ENCODE measurements at places on chromosomes 4 and X. TPM values are rescaled to one million over a fixed set of nuclear protein-coding genes. Genes with fewer than 3 reads are reported as not detected.
A peak's percentile ranks its signal among the peaks of the same experiment; 100 is the strongest.

DNA sequence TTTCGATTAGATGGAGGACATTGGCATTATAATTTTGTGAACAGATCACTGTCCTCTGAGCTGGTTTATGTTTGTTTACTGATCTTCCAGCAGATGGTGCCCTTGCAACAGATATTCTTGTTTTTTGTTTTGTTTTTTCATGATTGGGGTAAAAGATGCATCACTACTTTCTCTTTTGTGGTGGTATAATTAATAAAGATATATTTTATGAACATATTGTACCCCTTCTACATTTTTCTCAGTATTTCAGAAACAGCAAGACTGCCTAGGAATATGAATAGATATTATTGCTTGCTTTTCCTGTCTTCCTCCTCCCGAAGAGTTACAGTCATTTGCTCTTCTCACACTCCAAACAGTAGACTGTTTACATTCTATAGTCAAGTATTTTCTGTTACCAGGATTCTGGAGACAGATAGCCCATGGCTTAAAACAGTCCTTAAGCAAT is 905.2 kb downstream of the TRAM1L1 start:
- DNase-seq, result no peak

- DNase-seq, result no peak
Measured at GRCh38 chr4:123495530-123495929, 98.9 kb downstream of the SPRY1 start.

- DNase-seq, result no peak
Measured at GRCh38 chr4:14607578-14607977, 394.7 kb upstream of the CPEB2 start.

GRCh38 chr4:142595222-142595871 is 250.8 kb downstream of the INPP4B start:
- no peak for DNase-seq

GRCh38 chr4:186657764-186658163 is 65.9 kb downstream of the FAT1 start:
- DNase-seq, result no peak

DNA sequence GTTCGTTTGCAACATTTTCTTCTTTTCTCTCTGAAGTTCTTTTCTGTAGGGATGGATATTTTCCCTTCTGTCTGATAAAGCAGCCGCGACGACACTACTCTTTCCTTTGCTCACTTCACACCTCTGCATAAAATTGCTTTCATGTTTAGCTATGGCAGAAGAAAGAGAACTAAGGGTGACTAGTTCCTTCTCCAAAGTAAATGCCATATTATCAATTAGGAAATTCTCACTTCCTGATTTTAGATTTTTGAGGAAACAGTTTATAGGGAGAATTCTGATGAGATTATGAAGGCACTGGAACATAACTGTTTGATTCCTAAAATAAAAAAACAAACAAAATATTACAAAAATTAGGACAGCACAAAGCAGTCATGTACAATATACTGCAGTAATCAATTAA is 29.2 kb downstream of the FANCB start:
- DNase-seq, result no peak

GRCh38 chr4:34723605-34724004 is 1520.7 kb downstream of the ARAP2 start:
- DNase-seq, result no peak

- DNase-seq, result no peak
Measured at GRCh38 chr4:6267573-6267972, 2.1 kb upstream of the WFS1 start.

- DNase-seq, result peak; percentile 29
Measured at GRCh38 chrX:41921492-41922430, 1.6 kb downstream of the CASK start.

GRCh38 chrX:111411557-111411956 is 435 bp downstream of the DCX start:
- DNase-seq, result no peak

- no peak for DNase-seq
Measured at GRCh38 chr4:142383800-142384470, 462.2 kb downstream of the INPP4B start.

- DNase-seq, result no peak
Measured at GRCh38 chr4:138542191-138542776, 300.1 kb upstream of the SLC7A11 start.

GRCh38 chr4:25890571-25891485 is 23.2 kb upstream of the SMIM20 start:
- no peak for DNase-seq

GRCh38 chr4:24137671-24138601 is 248.1 kb upstream of the PPARGC1A start:
- no peak for DNase-seq

- DNase-seq, result no peak
Measured at GRCh38 chr4:8098506-8098905, 60.1 kb downstream of the ABLIM2 start.

DNA sequence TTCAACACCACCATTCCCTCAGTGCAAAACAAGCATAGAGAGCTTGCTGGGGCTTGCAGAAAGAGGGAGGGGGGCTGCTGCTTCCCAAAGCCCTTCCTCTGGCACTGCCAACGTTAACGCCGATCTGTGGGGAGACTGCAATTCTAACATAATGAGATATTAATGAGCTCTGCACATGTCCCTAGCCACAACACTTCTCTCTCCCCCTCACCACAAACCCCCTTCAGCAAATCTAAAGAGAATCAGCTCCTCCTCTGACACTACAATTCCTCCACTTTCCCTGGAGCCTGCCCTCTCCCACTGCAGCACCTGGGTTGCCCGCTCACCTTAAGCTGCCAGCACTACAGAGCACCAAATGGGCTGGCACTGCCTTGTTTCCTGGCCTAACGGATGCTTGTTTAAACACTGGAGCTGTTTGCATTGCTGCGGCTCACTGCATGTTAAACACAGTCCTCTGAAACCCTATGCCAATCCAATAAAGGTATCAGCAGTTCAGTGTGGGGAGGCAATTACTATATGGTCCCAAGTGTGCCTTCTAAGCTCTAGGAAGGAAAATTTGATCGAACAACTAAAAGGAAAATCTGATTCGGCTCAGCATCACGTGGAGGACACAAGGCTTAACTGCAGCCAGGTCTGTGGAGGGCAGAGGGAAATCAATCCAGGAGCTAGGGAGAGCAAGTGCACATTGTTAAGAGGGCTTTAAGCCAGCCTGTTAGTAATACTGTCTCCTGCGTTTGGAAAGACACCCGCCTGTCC is 232.4 kb downstream of the MAML3 start:
- DNase-seq, result peak; percentile 38

GRCh38 chrX:65926095-65927019 is 113.5 kb downstream of the VSIG4 start:
- DNase-seq, result no peak

GRCh38 chr4:145048817-145049216 is 49.2 kb downstream of the ANAPC10 start:
- DNase-seq, result no peak

DNA sequence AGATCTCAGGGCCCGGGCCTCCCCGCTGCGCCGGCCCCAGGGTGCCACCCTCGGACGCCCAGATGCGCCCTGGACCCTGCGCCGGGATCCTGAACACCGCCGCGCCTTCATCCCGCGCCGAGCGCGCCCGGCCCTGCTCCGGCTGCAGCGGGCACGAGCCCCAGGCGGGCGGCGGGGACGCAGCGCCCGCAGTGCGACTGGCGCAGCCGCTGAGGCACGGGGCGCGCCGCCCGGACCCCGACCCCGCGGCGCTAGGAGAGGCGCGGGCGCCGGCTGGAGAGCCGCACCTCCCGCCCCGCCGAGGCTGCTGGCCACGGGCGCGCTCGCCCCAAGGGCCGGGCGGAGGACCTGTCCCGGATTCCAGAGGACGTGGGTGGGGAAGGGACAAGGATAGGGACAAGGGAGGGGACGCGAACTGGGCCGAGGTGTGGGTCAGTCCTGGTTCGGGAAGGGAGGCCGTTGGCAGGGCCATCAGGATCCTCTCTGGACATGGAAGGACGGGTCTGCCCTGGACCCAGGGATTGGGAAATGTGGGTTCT is 1.1 kb downstream of the ZFYVE28 start:
- DNase-seq, result peak; percentile 48

DNA sequence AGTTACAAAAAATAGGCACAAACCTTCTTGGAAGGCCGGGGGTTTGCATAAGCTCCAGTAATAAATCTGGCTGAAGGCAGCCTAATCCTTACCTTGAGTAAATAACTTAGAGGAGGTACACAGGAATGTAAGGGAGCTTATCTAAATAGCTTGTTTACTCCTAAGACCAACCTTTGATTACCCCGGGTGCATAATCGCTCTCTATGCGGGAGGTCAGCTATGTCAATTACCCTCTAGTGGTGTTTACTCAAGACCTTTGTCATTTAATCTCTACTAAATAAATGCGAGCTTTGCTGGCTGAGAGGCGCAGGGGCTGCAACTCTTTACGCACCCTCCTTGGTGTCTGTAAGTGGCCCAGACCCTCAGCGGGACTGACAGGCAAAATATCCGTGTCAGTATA is 50.2 kb upstream of the MAP9 start:
- no peak for DNase-seq

- DNase-seq, result no peak
Measured at GRCh38 chr4:98997166-98997565, 1.6 kb downstream of the METAP1 start.

GRCh38 chr4:112102875-112103370 is 42.3 kb upstream of the FAM241A start:
- peak; percentile 53 for DNase-seq

The ART3 gene
- not detected for total RNA-seq

The HELQ gene
- total RNA-seq, result 14.1 TPM

The PCDH18 gene
- 1.7 TPM for total RNA-seq

The EDNRA gene
- total RNA-seq, result 0.19 TPM

The TCEAL5 gene
- total RNA-seq, result not detected
